Ureter (tissue), 1 donor: ENCODE measurements at places on chromosomes 7 and 10. TPM values are rescaled to one million over a fixed set of nuclear protein-coding genes. Genes with fewer than 3 reads are reported as not detected.

ZNF736 gene
- 32.5 TPM for total RNA-seq

MYL7 gene
- total RNA-seq: not detected

KCP gene
- total RNA-seq: 14.5 TPM

GPR15LG gene
- 29.2 TPM for total RNA-seq

- no peak for DNase-seq
These were observed 580 bp downstream of the EEPD1 start for GRCh38 chr7:36153571-36154097.

- DNase-seq: no peak
These were observed 28.2 kb downstream of the INPP5F start for GRCh38 chr10:119754085-119754484.

DNA sequence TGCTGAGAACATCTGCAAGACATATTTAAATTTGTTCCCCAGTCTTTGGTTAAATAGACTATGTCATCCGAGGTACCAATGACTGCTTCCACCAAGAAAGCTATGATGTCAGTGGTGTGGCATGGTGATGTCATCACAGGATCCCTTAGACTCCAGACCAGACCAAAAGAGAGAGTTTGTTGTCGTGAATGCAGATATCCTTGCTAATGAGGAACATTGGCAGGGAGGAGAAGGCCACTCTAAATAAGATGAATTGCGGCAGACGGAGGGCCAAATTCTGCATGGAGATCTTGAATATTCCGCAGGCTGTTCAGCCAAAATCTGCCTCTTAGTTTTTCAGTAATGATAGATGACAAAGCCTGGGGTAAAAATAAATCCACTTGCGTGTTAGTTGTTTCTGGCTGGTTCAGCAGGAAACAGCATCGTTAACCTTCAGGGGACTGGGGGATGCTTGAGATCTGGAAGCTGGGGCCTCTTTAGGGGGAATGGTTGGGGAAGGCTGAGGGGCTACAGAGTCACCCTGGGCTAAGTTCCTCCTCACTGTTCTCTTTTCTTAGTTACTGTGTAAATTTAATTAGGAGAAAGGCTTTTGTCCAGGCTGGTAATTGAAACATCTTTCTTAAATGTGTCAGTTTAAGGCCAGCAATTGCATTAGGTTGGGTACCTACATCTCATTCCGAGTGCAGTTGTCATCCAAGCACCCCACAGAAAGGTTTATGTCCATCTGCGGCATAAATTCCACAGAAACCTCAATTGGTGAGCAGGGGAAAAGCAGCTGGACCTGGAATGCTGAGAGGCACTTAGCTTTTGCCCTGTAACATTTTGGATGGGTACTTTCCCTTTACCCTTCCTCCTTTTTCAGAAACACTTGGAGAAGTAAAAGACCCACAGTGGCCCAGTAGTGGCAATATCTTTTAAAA, 11.6 kb upstream of the CAMK1D start:
- no peak for DNase-seq

- DNase-seq: peak; percentile 55
These were observed 2.6 kb upstream of the ZNF503 start for GRCh38 chr10:75403939-75404814.

DNA sequence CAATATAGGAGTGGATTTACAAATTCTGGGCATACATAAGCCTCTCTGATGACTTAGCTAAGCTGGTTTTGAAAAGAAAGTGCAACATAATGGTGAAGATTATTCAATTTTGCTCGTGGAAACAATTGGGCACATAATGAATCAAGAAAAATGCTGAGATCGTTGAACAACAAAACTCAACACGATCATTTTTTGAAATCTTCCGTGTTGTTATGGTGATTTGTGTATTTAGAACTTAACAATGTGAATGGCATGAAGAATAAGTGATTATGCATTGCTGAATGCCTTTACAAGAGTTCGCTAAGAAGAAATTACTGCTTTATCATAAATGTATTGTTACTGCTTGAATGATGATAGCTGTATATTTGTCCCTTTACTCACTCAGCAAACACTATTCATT, 875.0 kb downstream of the CNTNAP2 start:
- DNase-seq: no peak

DNA sequence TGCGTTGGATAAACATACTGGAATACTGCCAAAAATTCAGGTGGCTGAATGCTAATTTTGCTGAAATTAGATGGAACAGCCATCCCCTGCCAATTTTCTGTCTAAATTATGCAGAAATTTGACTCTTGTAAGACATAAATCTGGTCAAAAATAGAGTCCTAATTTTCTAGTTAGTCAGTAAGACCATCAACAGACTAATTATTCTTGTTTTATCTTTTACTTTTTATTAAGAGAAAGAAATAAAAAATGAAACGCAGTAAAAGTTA, 110.3 kb upstream of the GATA3 start:
- DNase-seq: no peak
